ENCODE measurements at places on chromosomes 16 and 17.
A peak's percentile ranks its signal among the peaks of the same experiment; 100 is the strongest.

DNA sequence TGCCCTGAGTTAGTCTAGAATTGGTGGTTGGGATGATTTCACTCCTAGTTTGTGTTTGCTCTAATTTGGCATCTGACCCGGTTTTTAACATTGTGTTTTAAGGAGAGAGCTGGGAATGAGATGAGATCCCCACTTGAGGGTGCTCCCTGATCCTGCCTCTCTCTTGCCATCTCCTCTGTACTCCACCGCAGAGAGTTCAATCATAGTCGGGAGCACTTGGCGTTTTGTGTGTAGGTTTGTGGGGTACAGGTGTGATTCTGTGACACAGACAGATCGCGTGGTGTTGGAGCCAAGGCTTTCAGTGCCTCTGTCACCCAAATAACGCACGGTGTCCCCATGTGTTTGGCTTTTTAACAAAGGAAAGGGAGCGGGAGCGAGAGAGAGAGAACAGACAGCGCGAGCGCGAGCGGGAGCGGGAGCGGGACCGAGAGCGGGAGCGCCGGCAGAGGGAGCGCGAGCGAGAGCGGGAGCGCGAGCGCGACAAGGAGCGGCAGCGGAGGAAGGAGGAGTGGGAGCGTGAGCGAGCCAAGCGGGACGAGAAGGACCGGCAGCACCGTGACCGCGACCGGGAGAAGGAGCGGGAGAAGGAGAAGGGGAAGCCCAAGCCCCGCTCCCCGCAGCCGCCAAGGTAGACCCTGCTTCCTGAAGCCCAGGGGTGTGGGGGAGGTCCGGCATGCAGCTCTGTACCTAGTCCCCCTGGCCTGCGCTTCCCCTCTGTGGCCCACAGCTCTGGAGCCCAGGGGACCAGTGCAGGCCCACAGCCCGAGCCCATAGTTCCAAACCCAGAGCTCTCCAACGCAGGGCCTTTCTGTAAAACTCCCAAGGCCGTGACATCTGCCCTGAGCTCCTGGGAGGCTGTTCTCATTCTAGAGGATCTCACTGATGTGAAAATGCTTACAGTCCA is 27.2 kb upstream of the IL17C start:
- peaks cover 45% of the 10 kb centered on the region for H3K36me3 ChIP-seq
- DNase-seq = no peak
- H3K4me1 ChIP-seq = no peaks in the 10 kb centered on the region
- H3K27me3 ChIP-seq = no peaks in the 10 kb centered on the region
- no peak overlapping the region for H3K4me3 ChIP-seq
- no peak overlapping the region for H3K27ac ChIP-seq

GRCh38 chr17:17855976-17856375 is 19.2 kb upstream of the SREBF1 start:
- H3K36me3 ChIP-seq = peaks cover 4% of the 10 kb centered on the region
- H3K27ac ChIP-seq = no peak overlapping the region

DNA sequence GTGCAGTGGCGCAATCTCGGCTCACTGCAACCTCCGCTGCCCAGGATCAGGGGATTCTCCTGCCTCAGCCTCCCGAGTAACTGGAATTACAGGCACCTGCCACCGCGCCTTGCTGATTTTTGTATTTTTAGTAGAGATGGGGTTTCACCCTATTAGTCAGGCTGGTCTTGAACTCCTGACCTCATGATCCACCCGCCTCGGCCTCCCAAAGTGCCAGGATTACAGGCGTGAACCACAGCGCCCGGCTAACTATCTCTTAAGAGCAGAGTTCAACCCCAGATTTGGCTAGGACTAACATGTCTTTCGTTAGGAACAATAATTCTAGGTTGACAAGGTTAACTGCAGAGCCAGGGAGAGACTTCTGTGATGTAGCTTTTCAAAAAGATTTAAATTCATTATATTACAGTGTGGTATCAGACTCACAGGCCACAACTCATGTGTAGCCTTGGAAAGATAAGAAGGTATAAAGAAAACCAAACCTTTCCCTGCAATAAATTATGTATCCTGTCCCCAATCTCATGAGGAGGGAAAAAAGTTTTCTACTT is 4.3 kb downstream of the CHTF8 start:
- DNase-seq = no peak
- no peak overlapping the region for H3K4me3 ChIP-seq
- no peaks in the 10 kb centered on the region for H3K4me1 ChIP-seq
- no peaks in the 10 kb centered on the region for H3K27me3 ChIP-seq
- H3K27ac ChIP-seq = no peak overlapping the region
- peaks cover 7% of the 10 kb centered on the region for H3K36me3 ChIP-seq

GRCh38 chr17:39835038-39835786 is 28.9 kb downstream of the IKZF3 start:
- no peak overlapping the region for H3K4me3 ChIP-seq
- no peaks in the 10 kb centered on the region for H3K27me3 ChIP-seq
- no peak for DNase-seq
- no peaks in the 10 kb centered on the region for H3K4me1 ChIP-seq

GRCh38 chr16:57190136-57190535 is 4.0 kb downstream of the RSPRY1 start:
- H3K4me3 ChIP-seq = no peak overlapping the region
- DNase-seq = no peak
- H3K27ac ChIP-seq = no peak overlapping the region
- peaks cover 3% of the 10 kb centered on the region for H3K36me3 ChIP-seq
- peaks cover 5% of the 10 kb centered on the region for H3K4me1 ChIP-seq
- H3K27me3 ChIP-seq = no peaks in the 10 kb centered on the region

DNA sequence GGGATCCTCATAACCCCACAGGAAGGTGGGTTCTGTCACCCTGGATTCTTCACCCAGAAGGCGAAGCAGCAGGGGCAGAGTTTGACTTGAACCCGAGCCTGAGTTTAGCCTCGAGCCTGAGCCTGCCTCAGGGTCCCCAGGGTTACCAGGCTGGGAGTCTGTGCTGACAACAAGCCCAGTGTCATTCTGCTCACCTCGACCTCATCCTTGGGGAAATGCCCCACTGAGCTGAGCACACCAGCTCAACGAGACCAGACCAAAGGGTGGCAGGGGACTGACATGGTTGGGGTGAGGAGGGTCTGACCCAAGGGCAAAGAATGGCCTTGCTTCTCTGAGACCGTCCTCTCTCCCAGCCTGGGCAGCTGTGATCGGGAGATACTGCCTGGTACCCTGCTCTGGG is 20.2 kb downstream of the CACNG4 start:
- peaks cover 37% of the 10 kb centered on the region for H3K36me3 ChIP-seq
- no peak overlapping the region for H3K4me3 ChIP-seq
- DNase-seq = no peak
- no peaks in the 10 kb centered on the region for H3K4me1 ChIP-seq
- H3K27me3 ChIP-seq = no peaks in the 10 kb centered on the region

DNA sequence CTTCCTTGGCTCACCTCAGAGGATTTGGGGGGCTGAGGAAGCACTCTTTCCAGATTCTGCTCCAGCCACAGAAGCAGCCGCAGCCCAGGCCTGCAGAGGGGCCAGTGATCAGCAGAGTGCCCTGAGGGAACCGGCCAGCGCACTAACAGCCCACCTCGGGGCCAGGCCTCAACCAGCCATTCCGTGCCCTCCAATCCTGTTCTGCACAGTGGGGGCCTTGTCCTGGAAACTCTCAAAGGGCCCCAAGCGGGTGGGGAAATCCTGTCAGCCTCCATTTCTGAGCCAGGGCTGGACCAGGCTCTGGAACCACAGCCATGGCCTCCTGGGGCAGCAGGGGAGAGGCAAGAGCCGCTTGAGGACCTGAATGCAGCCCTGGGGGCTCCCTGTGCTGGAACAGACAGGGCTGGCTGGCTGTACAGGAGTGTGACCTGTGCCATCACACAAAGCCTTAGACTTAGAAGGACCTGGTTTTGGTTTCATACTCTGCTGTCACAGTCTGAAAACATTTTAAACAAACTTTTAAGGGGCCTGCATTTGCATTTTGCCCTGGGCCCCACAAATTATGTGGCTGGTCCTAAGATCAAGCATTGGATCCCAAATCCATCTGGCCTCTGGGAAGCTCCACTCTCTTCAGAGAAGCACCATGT is 10.0 kb downstream of the CNGB1 start:
- H3K4me3 ChIP-seq = no peak overlapping the region
- H3K36me3 ChIP-seq = no peaks in the 10 kb centered on the region
- H3K27me3 ChIP-seq = no peaks in the 10 kb centered on the region
- no peak for DNase-seq
- peaks cover 26% of the 10 kb centered on the region for H3K4me1 ChIP-seq

GRCh38 chr17:78732354-78732753 is 49.7 kb downstream of the CYTH1 start:
- no peak for DNase-seq
- H3K36me3 ChIP-seq = no peaks in the 10 kb centered on the region
- H3K4me3 ChIP-seq = no peak overlapping the region

GRCh38 chr17:39581071-39581758 is 26.5 kb downstream of the NEUROD2 start:
- H3K4me3 ChIP-seq = no peak overlapping the region
- H3K4me1 ChIP-seq = no peaks in the 10 kb centered on the region
- H3K36me3 ChIP-seq = no peaks in the 10 kb centered on the region
- no peaks in the 10 kb centered on the region for H3K27me3 ChIP-seq
- no peak overlapping the region for H3K27ac ChIP-seq

- H3K4me1 ChIP-seq = peaks cover 15% of the 10 kb centered on the region
- peak; percentile 77 for DNase-seq
- H3K4me3 ChIP-seq = no peak overlapping the region
- no peaks in the 10 kb centered on the region for H3K27me3 ChIP-seq
Measured at GRCh38 chr16:53775821-53776431, 72.0 kb downstream of the FTO start.

- H3K4me3 ChIP-seq = no peak overlapping the region
- no peak overlapping the region for H3K27ac ChIP-seq
- peaks cover 80% of the 10 kb centered on the region for H3K36me3 ChIP-seq
- H3K27me3 ChIP-seq = no peaks in the 10 kb centered on the region
- H3K4me1 ChIP-seq = no peaks in the 10 kb centered on the region
Measured at GRCh38 chr17:4887581-4887980, 11.8 kb upstream of the C17orf107 start.

- H3K27ac ChIP-seq = no peak overlapping the region
- DNase-seq = no peak
- H3K36me3 ChIP-seq = no peaks in the 10 kb centered on the region
- H3K27me3 ChIP-seq = no peaks in the 10 kb centered on the region
- H3K4me1 ChIP-seq = no peaks in the 10 kb centered on the region
- H3K4me3 ChIP-seq = no peak overlapping the region
Measured at GRCh38 chr17:74234486-74234885, 21.1 kb downstream of the TTYH2 start.

DNA sequence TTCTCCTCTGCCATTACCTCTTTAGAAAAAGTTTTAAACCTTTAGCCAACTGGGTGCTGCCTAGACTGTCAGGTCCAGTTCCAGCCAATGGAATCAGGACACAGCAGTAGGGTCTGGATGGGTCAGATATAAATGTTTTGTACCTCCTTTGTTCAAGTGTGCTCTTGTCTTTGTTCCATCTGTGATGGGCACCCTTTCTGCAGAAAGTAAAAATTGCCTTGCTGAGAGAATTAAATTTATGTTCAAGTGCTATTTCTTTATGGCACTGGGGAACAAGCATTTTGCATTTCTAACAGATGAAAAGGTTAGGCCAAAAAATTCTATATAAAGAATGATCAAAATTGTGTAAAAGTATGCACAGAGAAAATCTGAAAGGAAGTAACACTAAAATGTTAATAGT is 5.2 kb upstream of the HP start:
- no peak for DNase-seq
- H3K4me1 ChIP-seq = no peaks in the 10 kb centered on the region
- H3K27ac ChIP-seq = no peak overlapping the region
- no peaks in the 10 kb centered on the region for H3K27me3 ChIP-seq
- H3K4me3 ChIP-seq = no peak overlapping the region
- no peaks in the 10 kb centered on the region for H3K36me3 ChIP-seq

- H3K36me3 ChIP-seq = peaks cover 3% of the 10 kb centered on the region
- H3K4me3 ChIP-seq = peak overlapping the region; percentile 69
- peaks cover 24% of the 10 kb centered on the region for H3K4me1 ChIP-seq
- peaks cover 3% of the 10 kb centered on the region for H3K27me3 ChIP-seq
- H3K27ac ChIP-seq = no peak overlapping the region
Measured at GRCh38 chr17:81346908-81347349, 48.3 kb upstream of the BAHCC1 start.

DNA sequence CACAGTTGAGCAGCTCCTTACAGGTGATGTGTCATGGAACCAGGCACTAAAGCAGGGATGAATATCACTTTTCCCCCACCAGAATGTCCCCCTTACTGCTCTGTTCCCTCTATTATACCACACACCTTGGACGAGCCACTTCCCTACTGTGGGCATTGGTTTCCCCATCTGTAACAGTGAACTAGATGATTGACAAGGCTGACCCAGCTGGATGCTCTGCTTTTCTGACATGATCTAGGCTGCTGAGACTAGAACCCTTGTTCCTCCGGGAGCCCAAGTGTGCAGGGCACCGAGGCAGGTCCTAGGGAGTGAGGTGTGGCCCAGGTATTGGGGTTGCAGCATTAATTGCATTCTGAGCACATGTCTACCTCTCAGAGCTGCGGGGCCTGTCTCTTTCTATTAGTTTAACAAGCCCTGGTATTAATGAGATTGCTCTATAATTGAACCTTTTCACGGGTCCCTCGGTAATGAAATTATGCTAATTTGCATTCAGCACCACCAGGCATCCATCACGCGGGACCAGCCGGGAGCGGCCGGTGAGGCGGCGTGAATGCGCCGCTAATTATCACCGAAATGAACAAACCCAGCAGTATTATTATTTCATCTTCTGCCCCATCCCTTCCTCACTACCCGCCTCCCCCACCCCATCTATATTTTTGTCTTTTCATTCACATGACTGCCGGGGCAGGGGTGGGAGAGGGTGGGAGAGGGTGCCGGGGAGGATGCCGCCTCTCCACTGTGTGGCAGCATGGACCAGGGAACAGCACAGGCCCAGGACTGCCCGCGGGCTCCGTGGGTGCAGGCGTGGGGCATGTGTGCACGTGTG is 121.1 kb downstream of the CYLD start:
- no peak for DNase-seq
- no peaks in the 10 kb centered on the region for H3K36me3 ChIP-seq
- H3K27ac ChIP-seq = no peak overlapping the region
- no peaks in the 10 kb centered on the region for H3K4me1 ChIP-seq
- H3K27me3 ChIP-seq = no peaks in the 10 kb centered on the region
- H3K4me3 ChIP-seq = no peak overlapping the region

DNA sequence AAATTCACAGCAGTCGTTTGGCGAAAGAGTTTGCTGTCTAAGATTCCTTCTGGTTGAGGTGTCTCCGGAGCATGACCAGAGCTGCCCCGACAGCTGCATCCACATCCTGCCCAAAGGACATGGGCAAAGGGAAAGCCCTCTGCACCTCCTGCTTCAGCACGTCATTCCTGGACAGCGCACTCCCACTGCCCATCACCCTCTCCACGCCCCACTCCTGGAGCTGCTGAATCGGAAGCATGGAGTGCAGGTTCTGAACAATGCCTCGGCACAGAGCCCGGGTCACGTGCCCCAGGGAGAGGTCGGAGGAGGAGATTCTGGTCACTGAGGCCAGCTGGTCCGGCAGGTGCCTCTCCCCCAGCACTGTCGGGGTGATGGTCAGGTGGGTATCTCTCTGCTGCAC is 1.3 kb upstream of the TRPV1 start:
- H3K4me1 ChIP-seq = no peaks in the 10 kb centered on the region
- peaks cover 46% of the 10 kb centered on the region for H3K36me3 ChIP-seq
- no peak for DNase-seq
- no peaks in the 10 kb centered on the region for H3K27me3 ChIP-seq
- no peak overlapping the region for H3K27ac ChIP-seq

- no peak overlapping the region for H3K27ac ChIP-seq
- H3K4me3 ChIP-seq = no peak overlapping the region
- H3K27me3 ChIP-seq = no peaks in the 10 kb centered on the region
- no peaks in the 10 kb centered on the region for H3K36me3 ChIP-seq
- H3K4me1 ChIP-seq = peaks cover 11% of the 10 kb centered on the region
Measured at GRCh38 chr16:11334831-11335404, 10.3 kb upstream of the RMI2 start.

All from trophoblast cell (in vitro differentiated cells and primary cell).